ENCODE measurements at places on chromosomes 1 and 21.
A peak's percentile ranks its signal among the peaks of the same experiment; 100 is the strongest.

GRCh38 chr21:41393876-41394465 is 32.1 kb upstream of the MX1 start:
- DNase-seq, result no peak

DNA sequence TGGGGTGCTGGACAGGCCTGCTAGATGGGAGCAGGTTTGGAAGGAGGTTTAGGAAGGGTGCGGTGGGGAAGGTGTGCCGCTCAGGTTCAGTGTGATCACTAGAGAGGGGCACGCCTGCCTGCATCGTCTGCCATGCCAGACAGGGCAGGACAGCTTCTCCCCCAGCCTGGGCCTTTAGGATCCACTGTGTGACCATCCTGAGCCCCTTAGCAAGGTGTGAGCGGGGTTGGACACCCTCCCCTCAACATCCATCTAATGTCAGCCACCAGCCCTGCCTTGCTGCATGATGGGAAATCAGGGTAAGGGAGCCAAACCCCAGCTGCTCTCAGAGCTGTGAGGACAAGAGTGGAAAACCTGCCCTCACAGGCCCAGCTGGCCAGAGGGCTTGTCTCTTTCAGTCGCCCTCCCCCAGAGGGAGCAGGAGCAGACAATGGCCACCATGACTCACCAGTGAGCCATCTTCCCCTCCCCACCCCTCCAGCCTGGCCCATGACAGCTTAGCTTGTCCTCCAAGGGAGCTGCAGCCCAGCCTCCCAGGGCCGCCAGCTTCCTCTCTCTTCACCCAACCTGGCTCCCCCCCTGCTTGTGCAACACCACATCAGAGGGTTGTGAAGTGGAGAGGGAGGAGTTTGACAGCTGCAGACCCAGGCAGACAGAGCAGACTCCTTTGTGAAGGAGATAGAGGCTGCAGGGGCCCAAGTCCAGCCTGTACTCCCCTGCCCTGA is 37.0 kb downstream of the NUAK2 start:
- DNase-seq, result peak; percentile 85

- no peak for DNase-seq
Observed at GRCh38 chr1:151918819-151919610, 9.7 kb upstream of the THEM4 start.

DNA sequence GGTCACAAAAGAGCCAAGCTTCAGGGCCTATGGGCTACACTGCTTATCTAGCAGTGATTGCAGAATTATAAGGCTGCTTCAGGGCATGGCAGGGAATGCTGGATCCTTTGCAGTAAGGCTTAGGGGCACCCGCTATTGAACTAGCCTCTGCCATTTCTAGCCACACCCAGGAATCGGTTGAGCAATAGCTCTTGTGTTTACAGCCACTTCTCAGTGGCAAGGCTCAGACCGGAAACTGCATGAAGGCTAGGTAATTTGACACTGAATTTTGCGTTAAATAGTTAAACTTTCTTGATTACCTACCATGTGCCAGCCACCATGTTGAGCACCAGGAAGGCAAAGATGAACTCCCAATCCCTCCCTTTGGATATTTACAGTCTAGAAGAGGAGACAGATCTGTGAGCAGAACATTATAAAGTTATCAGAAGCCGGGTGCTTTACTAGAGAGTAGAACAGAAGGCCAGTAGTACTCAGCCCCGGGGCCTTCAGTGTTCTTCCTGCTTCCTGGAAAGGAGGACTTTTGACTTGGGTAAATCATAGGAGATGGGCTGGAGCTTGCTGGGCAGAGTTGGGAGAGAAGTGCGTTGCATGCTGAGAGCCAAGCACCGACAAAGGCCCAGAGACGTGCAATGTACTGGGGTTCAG is 98.6 kb upstream of the LPGAT1 start:
- no peak for DNase-seq

DNA sequence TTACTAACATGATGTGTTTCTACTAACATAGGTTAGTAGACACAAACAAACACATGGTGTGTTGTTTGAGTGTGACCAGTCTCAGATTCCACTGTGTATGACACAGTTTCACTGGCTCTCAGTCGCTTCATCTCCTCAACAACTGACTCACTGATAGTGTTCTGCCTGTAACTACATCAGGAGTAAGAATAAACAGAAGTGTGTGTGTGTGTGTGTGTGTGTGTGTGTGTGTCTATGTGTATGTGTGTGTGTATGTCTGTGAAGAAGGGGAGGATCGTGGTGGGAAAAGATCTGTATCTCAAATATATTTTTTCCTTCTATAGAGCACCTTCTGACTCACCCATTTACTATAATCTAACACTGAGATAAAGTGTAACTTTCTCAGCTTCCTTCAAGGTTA is 391.0 kb downstream of the PTPRC start:
- DNase-seq, result no peak

DNA sequence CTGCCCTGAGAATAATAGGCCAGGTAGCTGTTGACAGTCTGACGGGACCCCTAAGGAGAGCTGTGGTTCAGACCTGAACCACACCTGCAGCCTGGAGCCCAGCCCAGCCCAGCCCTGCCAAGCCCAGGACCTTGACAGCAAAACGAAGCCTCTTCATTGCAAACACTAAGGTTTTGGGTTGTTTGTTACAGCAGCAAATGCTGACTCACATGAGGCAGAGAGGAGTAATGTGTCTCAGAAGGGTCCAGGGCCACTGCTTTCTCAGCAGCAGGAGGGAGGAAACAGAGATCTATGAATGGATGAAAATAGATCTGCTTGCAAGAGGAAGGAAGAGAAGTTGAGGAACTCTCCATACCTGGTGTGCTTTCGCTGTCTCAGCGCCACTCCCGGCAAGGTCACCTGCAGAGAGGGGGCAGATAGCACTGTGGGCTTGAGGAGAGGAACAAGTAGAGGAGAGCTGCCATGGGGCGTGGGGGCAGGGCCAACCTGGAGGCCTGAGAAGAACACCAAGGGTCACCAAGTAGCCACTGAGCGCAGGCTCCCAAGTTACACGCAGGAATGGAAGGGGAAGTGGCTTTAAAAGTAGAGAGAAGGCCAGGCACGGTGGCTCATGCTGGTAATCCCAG is 127.2 kb downstream of the ZNF281 start:
- DNase-seq, result no peak

GRCh38 chr1:125064481-125064880 is 3879.7 kb downstream of the SRGAP2C start:
- no peak for DNase-seq

DNA sequence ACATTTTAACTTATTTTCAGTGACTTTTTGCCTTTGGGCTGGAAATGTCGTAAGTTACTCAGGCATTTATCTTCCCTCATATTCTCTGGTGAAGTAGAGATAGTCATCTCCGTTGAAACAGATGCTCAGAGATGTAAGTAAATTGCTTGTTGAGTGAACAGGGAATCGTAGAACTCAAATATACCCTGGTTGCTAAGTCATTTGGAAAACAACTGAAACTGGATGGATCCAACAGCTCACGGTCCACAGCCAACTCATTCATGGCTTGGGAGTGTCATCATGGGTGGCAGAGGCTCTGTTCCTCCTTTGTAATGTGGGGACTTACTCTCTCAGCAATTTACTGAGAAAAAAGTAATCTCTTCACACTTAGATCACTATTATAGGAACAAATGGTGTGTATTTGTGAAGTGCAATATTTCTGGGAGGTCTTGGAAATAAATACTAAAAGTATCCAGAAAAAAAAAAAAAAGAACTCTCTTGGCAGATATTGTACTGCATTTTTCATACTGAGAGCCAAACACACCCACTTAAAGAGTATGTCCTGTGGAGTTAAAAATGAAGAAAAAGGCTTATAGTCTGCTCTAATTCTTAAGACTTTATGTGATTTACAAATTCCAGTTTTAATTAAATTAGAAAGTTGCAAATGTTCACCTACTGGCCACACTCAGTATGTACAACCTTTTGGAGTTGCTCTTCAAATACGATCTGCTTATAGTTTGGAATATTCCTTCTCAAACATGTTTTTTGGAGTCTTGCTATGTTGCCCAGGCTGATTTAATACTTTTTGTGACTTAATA is 107.4 kb downstream of the LEPR start:
- no peak for DNase-seq

DNA sequence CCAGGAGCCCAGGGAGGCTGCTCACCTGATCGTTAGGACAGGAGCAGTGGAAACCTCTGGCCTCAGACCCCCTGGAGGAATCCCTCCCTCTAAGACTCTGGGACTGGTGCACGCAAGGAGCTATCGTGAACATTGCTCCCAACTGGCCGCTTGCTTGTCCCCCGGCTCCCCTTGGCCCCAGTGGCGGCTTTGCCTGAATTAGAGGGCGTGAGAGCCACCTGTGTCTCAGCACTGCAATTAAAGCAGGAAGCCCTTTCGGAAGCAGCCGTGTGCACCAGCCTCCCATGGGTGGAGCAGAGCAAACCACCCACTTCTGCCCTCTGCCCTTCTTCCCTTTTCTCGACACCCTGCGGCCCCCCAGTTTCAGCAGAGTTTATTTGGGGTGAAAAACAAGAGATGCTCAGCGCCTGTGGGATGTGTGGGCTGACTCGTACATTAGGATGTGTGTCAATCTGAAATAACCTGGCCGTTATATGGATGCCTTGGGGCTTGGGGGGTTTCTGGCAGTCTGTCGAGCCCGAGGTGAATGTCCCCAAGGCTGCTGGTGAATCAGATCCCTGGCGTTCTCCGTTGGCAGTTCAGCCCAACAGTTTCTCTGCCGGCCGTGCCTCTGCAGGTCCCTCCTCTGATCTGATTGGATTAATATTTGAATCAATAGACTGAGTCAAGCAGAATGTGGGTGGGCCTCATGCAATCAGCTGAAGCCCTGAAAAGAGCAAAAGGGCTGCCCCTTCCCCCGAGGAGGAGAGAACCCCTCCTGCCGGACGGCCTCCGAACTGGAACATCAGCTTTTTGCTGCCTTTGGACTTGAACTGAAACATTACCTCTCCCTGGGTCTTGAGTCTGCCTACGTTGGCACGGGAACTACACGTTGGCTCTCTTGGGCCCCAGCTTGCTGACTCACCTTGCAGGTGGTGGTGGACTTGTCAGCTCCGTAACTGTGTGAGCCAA is 7.3 kb upstream of the UMODL1 start:
- DNase-seq, result peak; percentile 74

DNA sequence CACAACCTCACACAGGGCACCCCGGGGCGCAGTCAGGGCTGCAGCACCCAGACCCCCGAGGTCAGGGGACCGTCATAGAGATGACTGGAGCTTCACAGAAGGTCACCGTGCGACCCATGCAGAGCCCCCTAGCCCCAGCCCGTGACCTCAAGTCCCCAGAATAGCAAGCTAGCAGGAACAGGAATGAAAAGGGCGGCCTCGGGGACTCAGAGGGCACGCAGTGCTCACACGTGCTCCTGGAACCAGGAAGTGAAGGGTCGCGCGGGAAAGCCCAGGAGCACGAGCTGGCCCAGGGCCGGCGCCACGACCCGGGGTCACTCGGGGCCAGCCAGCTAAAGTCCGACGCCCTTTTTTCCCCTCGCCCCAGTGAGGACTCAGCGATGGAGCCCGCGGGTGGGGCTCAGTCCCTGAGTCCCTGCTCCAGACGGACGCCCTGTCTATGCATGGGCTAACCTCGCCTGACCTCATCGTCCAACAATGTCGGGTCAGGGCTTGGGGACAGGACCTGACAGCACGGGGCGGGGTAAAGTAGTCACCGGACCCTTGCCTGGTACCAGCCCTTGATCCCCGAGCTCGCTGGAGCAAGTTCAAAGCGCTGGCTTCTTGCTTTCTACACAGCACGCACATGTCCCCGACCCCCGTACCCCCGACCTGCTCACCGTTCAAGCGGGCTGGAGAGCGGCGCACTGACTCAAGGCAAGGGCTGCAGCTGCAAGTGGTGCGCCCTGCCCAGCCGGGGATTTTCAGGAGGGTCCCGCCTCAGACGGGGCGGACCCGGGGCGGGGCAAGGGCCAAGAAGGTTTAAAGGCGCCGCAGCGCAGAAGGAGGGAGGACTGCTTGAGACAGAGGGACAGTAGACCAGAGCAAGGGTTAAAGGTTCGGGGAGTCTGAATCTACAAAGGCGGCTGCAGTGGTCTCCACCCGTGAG is at the start of gene TAGLN2:
TAGLN2 (minus strand) TSS at position 717 of the 928 bp plus-strand sequence. CDS start 4,998 bp downstream, outside the sequence.
- peak; percentile 93 for DNase-seq

DNA sequence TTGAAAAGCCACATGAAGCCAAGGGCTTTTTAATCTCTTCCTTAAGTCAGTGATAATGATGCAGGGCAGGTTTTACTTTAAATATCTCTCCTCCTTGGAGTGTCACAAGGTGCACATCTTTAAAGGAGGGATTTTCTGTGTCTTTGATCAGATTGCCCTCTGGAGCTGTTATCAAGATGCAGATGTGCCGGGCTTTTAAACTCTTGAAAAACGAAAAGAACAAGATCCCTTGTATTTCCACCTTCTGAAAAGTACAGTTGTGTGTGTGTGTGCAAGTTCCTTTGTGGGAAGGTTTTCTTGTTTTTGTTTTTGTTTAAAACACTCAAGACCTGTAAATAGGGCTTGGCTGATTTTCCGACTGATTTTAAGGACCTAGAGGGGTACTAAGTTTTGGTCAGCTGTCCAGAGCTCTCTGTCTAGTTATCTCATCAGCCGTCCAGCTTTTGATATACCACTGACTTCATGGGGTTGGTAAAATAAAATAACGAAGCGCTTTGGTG is 1.6 kb downstream of the MARK1 start:
- DNase-seq, result no peak

DNA sequence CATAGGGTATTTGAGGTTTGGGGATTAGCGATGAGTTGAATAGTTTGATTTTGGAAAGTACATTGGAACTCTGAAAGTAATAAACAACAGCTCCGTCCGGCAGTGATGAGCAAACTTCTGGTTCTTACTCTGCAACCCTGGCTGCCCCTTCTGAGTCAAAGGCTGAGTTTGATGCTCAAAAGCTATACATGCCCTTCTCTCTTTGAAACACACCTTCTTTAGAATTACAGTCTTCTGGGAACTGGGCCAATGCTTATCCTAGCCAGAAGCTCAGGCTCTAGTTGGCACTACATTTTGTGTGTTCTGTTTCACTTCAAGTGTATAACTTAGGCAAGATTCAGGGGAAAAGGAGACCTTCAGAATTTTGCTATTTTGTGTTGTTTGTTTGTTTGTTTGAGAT is 9.3 kb downstream of the AHCYL1 start:
- no peak for DNase-seq

- DNase-seq, result no peak
Observed at GRCh38 chr1:33918368-33918767, 54.5 kb downstream of the HMGB4 start.

- no peak for DNase-seq
Observed at GRCh38 chr1:205528446-205528886, 24.0 kb downstream of the CDK18 start.

- DNase-seq, result no peak
Observed at GRCh38 chr1:246659594-246660140, 64.5 kb upstream of the SCCPDH start.

GRCh38 chr1:248821641-248822040 is 4.1 kb downstream of the SH3BP5L start:
- DNase-seq, result no peak

Measured in activated CD4-positive, alpha-beta T cell treated with anti-CD3 and anti-CD28 coated beads for 48 hours (primary cell).